ENCODE measurements at places on chromosomes 2 and 18. TPM values are rescaled to one million over a fixed set of nuclear protein-coding genes. Genes with fewer than 3 reads are reported as not detected.

GRCh38 chr2:138369856-138370255, 131.7 kb upstream of the SPOPL start:
- DNase-seq: no peak

The EMILIN2 gene
- total RNA-seq: 15.7 TPM

DNA sequence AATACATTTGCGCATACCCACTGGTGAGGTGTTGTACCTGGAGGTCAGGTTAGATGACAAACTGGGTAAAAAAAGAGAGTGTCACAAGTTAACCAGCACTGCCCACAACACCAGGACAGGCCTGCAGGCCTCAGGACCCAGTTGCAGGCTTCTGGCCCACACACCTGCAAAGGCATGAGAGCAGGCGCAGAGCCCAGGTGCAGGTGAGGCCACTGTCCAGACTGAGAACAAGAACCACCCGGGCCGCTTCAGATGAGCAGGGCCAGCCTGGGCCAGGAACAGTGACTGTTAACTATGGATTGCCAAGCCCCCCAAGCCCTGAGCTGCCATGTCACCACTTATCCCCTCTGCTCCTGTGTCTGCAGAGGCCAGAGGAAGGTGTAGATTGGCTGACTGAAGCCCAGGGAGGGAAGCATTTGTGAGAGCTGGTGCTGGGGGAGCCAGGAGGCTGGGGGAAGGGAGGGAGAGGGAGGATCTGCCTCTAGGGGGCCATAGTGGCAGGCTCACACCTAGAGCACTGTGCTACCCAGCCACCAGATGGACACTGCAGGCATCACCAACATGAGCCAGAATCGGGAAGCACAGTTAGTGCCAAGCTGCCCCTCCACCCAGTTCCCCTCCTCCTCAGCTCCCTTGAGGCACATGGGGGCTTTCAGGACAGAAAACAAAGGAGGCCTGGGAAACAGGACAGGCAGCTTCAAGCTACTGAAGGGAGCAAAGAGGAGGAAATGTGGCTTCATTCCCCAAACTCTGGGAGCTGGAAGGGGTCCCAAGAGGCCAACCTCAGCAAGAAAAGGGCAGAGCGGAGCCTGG, 35.4 kb downstream of the SFXN5 start:
- no peak for DNase-seq

- no peak for DNase-seq
These were observed 32.6 kb downstream of the HJURP start for GRCh38 chr2:233821709-233822100.

- no peak for DNase-seq
These were observed 134.1 kb upstream of the CREB1 start for GRCh38 chr2:207395535-207396251.

DNA sequence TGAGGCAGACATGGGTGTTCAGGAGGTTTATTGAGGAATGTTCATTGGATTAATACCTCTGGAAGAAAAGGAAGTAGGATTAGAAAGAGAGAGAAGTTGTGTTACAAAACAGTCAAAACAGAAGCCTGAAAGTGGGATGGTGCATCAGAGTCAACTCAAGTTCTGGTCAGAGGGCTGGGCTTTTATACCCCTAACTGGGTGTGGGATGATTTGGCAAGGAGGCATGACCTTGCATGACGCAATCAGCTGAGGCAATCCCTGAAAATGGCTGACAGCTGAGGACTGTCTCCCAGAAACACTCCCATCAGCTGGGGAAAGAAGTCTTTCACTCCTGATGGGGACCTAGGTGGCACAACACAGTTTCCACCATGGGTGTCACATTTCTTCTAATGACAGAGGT, 818.2 kb downstream of the SATB2 start:
- DNase-seq: no peak

GRCh38 chr2:129247751-129248150, 731.7 kb upstream of the RAB6C start:
- no peak for DNase-seq

The HOXD13 gene
- total RNA-seq: not detected

The CHST10 gene
- 6.2 TPM for total RNA-seq

DNA sequence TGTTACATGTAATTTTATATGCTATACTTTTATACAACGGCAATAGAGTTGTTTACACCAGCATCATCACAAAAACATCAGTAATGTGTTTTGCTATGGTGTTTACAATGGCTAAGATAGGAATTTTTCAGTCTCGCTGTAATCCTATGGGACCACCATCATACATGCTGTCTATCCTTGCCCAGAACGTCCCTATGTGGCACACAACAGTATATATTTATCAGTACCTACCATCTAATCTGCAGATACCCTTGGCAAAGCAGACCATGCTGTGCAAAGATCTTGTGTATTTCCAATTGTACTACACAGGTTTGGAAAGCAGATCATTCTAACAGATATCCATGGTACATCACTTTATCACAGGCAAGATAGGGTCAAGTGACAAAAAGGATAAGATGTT, 15.3 kb downstream of the RPL31 start:
- DNase-seq: no peak

- no peak for DNase-seq
These were observed 217.8 kb downstream of the OSR1 start for GRCh38 chr2:19140463-19141208.

DNA sequence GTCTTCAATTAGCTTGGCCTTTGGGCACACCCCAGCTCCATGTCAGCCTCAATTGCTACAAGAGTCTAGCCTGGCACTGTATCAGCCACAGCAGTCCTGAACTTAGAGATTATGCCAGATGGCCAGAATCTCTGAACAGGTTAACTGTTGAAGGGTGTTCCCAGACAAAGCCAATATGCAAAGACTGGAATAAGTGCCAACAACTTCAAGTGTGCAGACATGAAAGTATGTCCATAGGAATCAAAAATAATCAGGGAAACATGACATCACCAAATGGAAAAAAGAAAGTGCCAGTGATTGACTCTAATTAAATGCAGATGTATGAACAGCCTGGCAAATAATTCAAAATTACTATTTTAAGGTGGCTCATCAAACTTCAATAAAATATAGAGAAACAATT, 98.5 kb upstream of the DOCK10 start:
- DNase-seq: no peak

DNA sequence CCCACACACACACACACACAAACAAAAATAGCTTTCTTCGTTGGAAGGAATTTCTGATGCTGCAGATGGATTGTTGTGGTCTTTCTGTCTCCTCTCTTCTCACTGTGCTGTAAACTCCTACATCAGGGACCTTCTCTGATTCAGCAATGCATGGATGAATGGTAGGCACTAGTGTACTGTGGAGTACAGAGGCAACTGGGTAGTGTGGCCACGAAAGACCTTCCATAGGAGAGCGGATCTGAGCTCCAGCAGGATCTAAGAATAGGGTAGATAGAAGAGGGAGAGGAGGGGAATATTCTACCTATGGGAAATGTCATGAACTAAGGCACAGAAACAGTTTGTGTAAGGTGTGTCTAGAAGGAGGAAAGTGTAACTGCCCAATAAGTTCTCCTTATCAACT, 266.8 kb downstream of the MYCN start:
- DNase-seq: no peak
